CD8-positive, alpha-beta memory T cell (primary cell): ENCODE measurements at places on chromosomes 2 and 18. TPM values are rescaled to one million over a fixed set of nuclear protein-coding genes. Genes with fewer than 3 reads are reported as not detected.

- H3K27ac ChIP-seq, result no peak overlapping the region
- no peaks in the 10 kb centered on the region for H3K36me3 ChIP-seq
- no peak overlapping the region for H3K4me3 ChIP-seq
- no peaks in the 10 kb centered on the region for H3K27me3 ChIP-seq
- no peaks in the 10 kb centered on the region for H3K4me1 ChIP-seq
- DNase-seq, result no peak
These were observed 70.0 kb downstream of the ACOXL start for GRCh38 chr2:110802208-110802932.

DNA sequence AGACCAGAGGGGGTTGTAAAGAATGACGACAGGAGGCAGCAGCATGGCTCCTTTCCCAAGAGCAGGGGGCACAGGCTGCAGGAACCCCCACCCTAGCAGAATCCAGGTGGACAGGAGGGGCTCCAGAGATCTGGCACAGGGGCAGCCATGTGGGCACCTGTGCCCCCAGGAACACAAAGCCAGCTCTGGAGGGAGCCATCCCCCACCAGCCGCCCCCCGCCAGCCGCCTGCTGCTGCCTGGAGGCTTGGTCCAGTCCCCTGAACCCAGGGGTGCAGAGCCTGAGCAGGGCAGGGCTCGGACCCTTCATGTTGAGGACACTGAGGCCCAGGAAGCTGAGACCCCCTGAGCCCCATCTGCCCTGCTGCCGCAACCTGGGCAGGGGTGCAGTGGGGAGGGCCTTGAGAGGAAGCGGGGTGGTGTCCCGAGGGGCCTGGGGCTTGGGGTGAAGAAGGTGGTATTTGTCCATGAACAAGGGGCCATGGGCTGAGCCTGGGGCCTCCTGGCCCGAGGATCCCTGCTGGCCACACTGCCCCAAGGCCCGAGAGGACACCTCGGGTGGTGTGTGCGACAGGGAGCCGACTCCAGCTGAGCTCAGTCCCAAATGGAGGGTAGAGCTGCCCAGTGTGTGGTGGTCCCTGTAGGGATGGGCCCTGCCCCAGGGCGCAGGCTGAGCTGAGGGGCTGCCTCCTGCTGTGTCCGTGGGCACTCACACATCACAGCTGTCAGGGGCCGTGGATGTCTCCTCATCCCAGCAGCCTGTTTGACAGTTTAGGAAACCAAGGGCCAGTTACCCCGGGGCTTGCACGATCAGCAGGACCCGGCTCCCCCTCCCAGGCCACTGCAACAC lies 39.8 kb upstream of the SNED1 start:
- no peak overlapping the region for H3K4me3 ChIP-seq
- no peak for DNase-seq
- no peak overlapping the region for H3K27ac ChIP-seq
- H3K36me3 ChIP-seq, result no peaks in the 10 kb centered on the region

RETREG2 gene
- 65.9 TPM for polyA plus RNA-seq

- H3K27me3 ChIP-seq, result no peaks in the 10 kb centered on the region
- H3K4me3 ChIP-seq, result no peak overlapping the region
- H3K4me1 ChIP-seq, result no peaks in the 10 kb centered on the region
- no peak overlapping the region for H3K27ac ChIP-seq
- no peaks in the 10 kb centered on the region for H3K36me3 ChIP-seq
These were observed 33.9 kb upstream of the GLS start for GRCh38 chr2:190846746-190847145.

- no peaks in the 10 kb centered on the region for H3K27me3 ChIP-seq
- no peak overlapping the region for H3K27ac ChIP-seq
- no peak for DNase-seq
- H3K36me3 ChIP-seq, result no peaks in the 10 kb centered on the region
- H3K4me1 ChIP-seq, result no peaks in the 10 kb centered on the region
These were observed 96.8 kb downstream of the PTPN4 start for GRCh38 chr2:119856469-119856901.

TMEM18 gene
- 22.2 TPM for polyA plus RNA-seq

GRCh38 chr18:54329787-54330186 lies 27.9 kb downstream of the STARD6 start:
- no peaks in the 10 kb centered on the region for H3K4me1 ChIP-seq
- H3K36me3 ChIP-seq, result no peaks in the 10 kb centered on the region
- DNase-seq, result no peak
- no peak overlapping the region for H3K27ac ChIP-seq
- no peak overlapping the region for H3K4me3 ChIP-seq
- H3K27me3 ChIP-seq, result no peaks in the 10 kb centered on the region

TTR gene
- not detected for polyA plus RNA-seq

- H3K27me3 ChIP-seq, result no peaks in the 10 kb centered on the region
- H3K27ac ChIP-seq, result no peak overlapping the region
- H3K4me1 ChIP-seq, result no peaks in the 10 kb centered on the region
- H3K36me3 ChIP-seq, result peaks cover 37% of the 10 kb centered on the region
- DNase-seq, result no peak
These were observed 104.3 kb downstream of the CEP192 start for GRCh38 chr18:13095466-13095865.

GRCh38 chr2:222701721-222702131 lies 30.3 kb downstream of the MOGAT1 start:
- no peaks in the 10 kb centered on the region for H3K4me1 ChIP-seq
- no peak overlapping the region for H3K4me3 ChIP-seq
- no peaks in the 10 kb centered on the region for H3K27me3 ChIP-seq
- H3K27ac ChIP-seq, result no peak overlapping the region
- no peaks in the 10 kb centered on the region for H3K36me3 ChIP-seq

DNA sequence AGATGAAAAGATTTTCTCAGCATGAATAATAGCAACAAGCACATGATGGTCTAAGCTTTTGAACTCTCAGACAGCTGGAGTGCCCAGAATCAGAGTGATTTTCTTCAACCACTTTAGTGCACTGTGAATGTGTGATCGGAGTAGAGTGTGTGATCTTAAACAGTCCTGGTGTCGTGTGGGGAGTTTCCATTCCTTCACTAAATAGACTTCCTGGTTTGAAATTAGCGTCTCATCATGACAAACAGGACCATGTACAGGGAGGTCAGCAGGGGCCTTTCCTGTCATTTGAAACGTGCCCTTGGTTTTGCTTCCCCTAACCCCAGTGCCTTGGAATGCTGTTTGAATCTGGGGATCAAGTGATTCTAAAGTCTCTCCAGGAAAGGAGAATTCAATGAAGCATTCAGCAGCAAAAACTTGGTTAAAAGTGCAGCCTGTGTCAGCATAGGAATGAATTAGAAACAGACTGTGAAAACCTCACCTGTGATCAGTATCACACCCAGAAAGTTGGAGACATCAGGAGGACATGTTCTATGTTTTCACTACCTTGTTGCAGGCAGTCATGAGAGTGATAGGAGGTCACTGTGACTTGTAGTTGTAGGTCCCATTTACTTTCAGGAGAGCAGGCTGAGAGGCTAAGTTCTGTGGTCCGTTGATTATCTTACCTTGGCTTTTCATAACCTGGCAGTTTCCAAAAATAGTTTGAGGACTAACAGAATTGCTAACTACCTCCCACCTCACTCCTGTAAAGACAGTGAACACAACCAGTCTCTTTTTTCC lies 400.3 kb downstream of the MTX2 start:
- H3K36me3 ChIP-seq, result no peaks in the 10 kb centered on the region
- no peak overlapping the region for H3K27ac ChIP-seq
- no peaks in the 10 kb centered on the region for H3K4me1 ChIP-seq
- no peak overlapping the region for H3K4me3 ChIP-seq

- no peak overlapping the region for H3K4me3 ChIP-seq
- no peak overlapping the region for H3K27ac ChIP-seq
- DNase-seq, result no peak
- no peaks in the 10 kb centered on the region for H3K36me3 ChIP-seq
- peaks cover 34% of the 10 kb centered on the region for H3K4me1 ChIP-seq
- no peaks in the 10 kb centered on the region for H3K27me3 ChIP-seq
These were observed 125.1 kb downstream of the TANC1 start for GRCh38 chr2:159093497-159093896.

GRCh38 chr18:56541793-56542192 lies 96.6 kb downstream of the TXNL1 start:
- no peak overlapping the region for H3K27ac ChIP-seq
- H3K4me1 ChIP-seq, result no peaks in the 10 kb centered on the region
- DNase-seq, result no peak
- no peaks in the 10 kb centered on the region for H3K36me3 ChIP-seq
- no peak overlapping the region for H3K4me3 ChIP-seq

GRCh38 chr18:46009125-46009840 lies 42.2 kb upstream of the EPG5 start:
- no peak for DNase-seq
- no peaks in the 10 kb centered on the region for H3K27me3 ChIP-seq
- no peaks in the 10 kb centered on the region for H3K36me3 ChIP-seq
- H3K4me3 ChIP-seq, result no peak overlapping the region

ACVR1 gene
- polyA plus RNA-seq, result 9.5 TPM

DNA sequence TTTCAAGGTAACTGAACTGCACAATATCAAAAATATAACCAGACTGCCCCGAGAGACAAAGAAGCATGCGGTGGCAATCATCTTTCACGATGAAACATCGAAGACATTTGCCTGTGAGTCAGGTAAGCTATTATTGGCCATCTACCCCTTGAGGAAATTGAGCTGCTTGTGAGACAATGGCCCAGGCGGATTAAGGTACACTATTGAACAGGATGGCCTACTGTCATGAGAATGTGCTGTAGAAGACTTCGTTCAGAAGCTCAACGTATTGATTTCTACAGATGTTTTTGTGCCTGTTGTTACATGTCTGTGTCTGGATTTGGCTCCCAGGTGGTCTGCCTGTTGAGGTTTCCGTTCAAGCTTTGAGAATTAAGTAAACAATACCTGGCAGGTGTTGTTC lies 198.7 kb downstream of the DOK6 start:
- no peak for DNase-seq
- no peaks in the 10 kb centered on the region for H3K36me3 ChIP-seq
- no peaks in the 10 kb centered on the region for H3K27me3 ChIP-seq

DNA sequence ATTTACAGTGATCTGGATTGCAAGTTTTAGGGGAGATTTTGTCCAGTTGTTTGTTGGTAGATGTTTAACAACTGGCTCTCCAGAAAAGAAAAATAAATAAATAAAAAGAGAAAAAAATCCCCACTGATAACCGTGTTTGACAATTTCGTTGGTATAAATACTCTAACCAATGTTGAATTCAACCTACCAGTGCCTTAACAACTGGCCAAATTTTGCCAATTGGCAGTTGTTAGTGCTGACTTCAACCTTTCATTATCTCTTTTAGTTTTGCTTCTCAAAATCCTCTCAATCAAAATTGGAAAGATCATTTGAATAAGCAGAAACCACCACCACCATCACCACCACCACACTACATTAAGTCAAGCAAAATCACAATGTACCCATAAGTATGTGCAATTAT lies 490.3 kb downstream of the PIK3C3 start:
- H3K4me3 ChIP-seq, result no peak overlapping the region
- no peaks in the 10 kb centered on the region for H3K27me3 ChIP-seq
- H3K27ac ChIP-seq, result no peak overlapping the region
- DNase-seq, result no peak
- H3K4me1 ChIP-seq, result no peaks in the 10 kb centered on the region

SMYD1 gene
- not detected for polyA plus RNA-seq

GRCh38 chr2:67389788-67390187 lies 7.3 kb upstream of the ETAA1 start:
- no peaks in the 10 kb centered on the region for H3K27me3 ChIP-seq
- H3K4me1 ChIP-seq, result no peaks in the 10 kb centered on the region
- no peak overlapping the region for H3K4me3 ChIP-seq
- H3K27ac ChIP-seq, result no peak overlapping the region

GRCh38 chr2:135009339-135009738 lies 37.9 kb downstream of the MAP3K19 start:
- peaks cover 2% of the 10 kb centered on the region for H3K4me1 ChIP-seq
- no peak for DNase-seq
- no peaks in the 10 kb centered on the region for H3K36me3 ChIP-seq
- no peak overlapping the region for H3K4me3 ChIP-seq

GRCh38 chr2:144006139-144006538 lies 513.8 kb downstream of the ZEB2 start:
- no peak for DNase-seq
- no peak overlapping the region for H3K4me3 ChIP-seq
- H3K27me3 ChIP-seq, result no peaks in the 10 kb centered on the region
- H3K4me1 ChIP-seq, result no peaks in the 10 kb centered on the region
- no peaks in the 10 kb centered on the region for H3K36me3 ChIP-seq
- H3K27ac ChIP-seq, result no peak overlapping the region

- H3K4me3 ChIP-seq, result no peak overlapping the region
- H3K27me3 ChIP-seq, result no peaks in the 10 kb centered on the region
- no peaks in the 10 kb centered on the region for H3K36me3 ChIP-seq
- H3K27ac ChIP-seq, result no peak overlapping the region
- DNase-seq, result no peak
These were observed 17.0 kb downstream of the FABP1 start for GRCh38 chr2:88110830-88111229.

- no peaks in the 10 kb centered on the region for H3K4me1 ChIP-seq
- H3K4me3 ChIP-seq, result no peak overlapping the region
- no peaks in the 10 kb centered on the region for H3K27me3 ChIP-seq
- no peak for DNase-seq
- no peaks in the 10 kb centered on the region for H3K36me3 ChIP-seq
- H3K27ac ChIP-seq, result no peak overlapping the region
These were observed 82.6 kb upstream of the RGPD5 start for GRCh38 chr2:109711230-109712122.

SNTG2 gene
- 0.30 TPM for polyA plus RNA-seq

DNA sequence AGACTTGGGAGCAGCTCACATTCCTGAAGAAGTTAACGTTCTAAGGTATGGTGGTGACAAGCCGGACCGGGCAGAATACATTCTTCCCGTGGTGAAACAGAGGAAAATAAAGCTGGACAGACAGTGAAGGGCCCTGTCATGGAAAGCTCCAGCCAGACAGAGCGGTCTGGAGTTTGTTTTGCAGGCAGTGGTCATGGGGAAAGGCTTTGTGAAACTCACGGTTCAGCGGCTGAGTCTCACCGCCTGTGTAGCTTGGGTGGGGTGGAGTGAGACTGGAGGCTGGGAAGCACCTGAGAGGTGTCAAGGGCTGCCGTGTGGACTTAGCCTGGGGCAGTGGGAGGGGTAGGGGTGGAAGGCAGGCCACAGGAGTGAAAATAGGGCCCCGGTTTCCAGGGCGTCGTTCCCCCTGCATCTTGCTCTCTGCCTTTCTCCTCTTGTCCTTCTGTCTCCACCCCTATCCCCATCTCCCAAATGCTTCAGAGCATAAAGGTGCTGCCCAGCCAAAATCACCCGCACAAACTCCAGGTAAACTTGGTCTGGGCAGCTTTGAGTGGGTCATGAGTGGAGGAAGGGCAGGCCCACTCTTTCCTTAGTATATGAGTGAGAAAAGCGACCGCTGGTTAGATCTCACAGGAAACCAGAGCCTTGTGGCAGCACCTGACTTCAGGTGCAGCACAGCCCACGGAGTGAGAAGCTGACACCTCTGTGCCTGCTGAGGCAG lies 11.4 kb upstream of the SLC20A1 start:
- H3K4me1 ChIP-seq, result peaks cover 78% of the 10 kb centered on the region
- no peaks in the 10 kb centered on the region for H3K36me3 ChIP-seq
- no peaks in the 10 kb centered on the region for H3K27me3 ChIP-seq
- peak overlapping the region; percentile 6 for H3K4me3 ChIP-seq
- H3K27ac ChIP-seq, result no peak overlapping the region
- DNase-seq, result peak; percentile 36

PLA2R1 gene
- not detected for polyA plus RNA-seq

- H3K27me3 ChIP-seq, result no peaks in the 10 kb centered on the region
- peaks cover 69% of the 10 kb centered on the region for H3K36me3 ChIP-seq
- no peak overlapping the region for H3K4me3 ChIP-seq
- H3K4me1 ChIP-seq, result peaks cover 28% of the 10 kb centered on the region
- DNase-seq, result no peak
These were observed 22.2 kb downstream of the XRCC5 start for GRCh38 chr2:216131175-216131926.
